Right cardiac atrium (tissue), 5 donors: ENCODE measurements at places on chromosomes 4 and X. TPM values are rescaled to one million over a fixed set of nuclear protein-coding genes. Genes with fewer than 3 reads are reported as not detected.

GRCh38 chr4:153904011-153904410 lies 115.1 kb upstream of the SFRP2 start:
- DNase-seq, result no peak

GRCh38 chrX:3181846-3182245 lies 140.6 kb downstream of the ARSF start:
- no peak for DNase-seq

- DNase-seq, result no peak
These were observed 633.6 kb downstream of the SPRY1 start for GRCh38 chr4:124030147-124030546.

GRCh38 chr4:42574870-42575430 lies 82.0 kb downstream of the ATP8A1 start:
- DNase-seq, result no peak

- DNase-seq, result peak; percentile 53
These were observed 41.2 kb downstream of the RELL1 start for GRCh38 chr4:37644962-37645361.

- no peak for DNase-seq
These were observed 11.8 kb downstream of the AASDH start for GRCh38 chr4:56375458-56375857.

DNA sequence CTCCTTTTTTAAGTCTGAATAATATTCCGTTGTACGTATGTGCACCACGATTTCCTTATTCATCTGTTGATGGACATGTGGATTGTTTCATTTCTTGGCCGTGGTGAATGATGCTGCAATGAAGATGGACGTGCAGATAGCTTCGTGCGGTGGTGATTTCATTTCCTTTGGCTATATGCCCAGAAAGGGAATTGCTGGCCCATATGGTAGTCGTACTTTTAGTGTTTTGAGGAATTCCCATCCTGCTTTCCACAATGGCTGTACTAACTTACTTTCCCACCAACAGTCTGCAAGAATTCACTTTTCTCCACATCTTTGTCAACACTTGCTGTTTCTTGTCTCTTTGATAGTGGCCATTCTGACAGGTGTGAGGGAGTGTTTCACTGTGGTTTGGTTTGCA lies 12.8 kb downstream of the ZFP42 start:
- no peak for DNase-seq

GRCh38 chr4:38805530-38806145 lies 1.0 kb upstream of the TLR1 start:
- peak; percentile 51 for DNase-seq

DNA sequence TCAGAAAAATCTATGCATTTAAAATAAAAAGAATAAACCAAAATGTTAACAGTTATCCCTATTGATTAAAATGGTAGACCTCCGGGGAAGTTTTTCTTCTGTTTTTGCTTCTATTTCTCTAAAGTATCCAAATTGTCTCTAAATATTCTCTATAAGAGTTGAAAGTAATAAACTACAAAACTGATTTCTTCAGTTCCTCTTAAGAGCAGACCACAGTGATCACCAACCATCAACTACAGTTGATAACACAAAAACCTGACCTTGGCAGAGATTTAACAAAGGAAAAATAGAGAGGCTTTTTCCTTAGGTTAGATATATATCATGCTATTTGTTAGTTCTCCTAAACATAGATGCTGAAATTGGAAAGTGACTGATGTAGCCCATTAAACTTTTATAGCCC lies 27.3 kb downstream of the DDX60 start:
- DNase-seq, result no peak

SPANXA1 gene
- not detected for total RNA-seq

EXOC1 gene
- total RNA-seq, result 20.9 TPM

DCAF12L1 gene
- total RNA-seq, result not detected

SULT1B1 gene
- total RNA-seq, result 2.7 TPM

AFP gene
- total RNA-seq, result not detected
